ENCODE measurements at places on chromosomes 5 and 9.

GRCh38 chr5:103014983-103015382 lies 105.0 kb downstream of the GIN1 start:
- DNase-seq = no peak

DNA sequence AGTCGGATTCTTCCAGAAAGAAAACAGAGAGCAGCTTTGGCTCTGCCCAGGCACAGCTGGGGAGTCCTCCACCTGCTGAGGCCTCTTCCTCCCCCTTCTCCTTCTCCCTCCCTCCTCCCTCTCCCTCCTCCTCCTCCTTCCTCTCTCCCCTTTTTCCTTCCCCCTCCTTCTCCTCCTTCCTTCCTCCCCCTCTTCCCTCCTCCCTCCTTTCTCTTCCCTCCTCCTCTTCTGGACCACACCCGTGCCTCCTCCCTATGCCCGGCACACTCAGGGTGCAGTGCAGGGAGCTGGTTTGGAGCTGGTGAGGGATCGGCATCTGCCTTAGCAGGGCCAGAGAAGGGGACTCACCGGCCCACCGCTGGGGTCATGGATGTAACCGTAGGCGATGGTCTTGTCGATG lies 30.2 kb downstream of the DBH start:
- no peak for DNase-seq

- DNase-seq = peak; percentile 97
These were observed 380.1 kb downstream of the CTNND2 start for GRCh38 chr5:11524188-11524587.

DNA sequence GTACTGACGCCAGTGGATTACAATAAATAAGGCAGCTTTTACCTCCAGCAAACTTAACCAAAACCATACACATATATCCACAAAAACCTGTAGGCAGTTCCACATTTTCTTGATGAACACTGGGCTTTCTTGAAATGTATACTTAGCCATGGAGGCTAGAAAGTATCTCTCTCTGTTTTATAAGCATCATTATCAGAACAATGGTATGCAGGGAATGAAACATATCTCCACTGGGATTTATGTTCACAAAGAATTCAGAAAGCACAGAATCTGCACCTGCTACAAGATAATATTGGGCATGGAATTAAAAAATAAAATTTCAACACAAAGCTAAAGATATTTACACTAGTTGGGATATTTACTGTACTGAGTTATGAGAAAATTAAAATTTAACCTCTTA lies 126.1 kb upstream of the RASA1 start:
- DNase-seq = no peak

- no peak for DNase-seq
These were observed 182.2 kb downstream of the MAPKAP1 start for GRCh38 chr9:125524583-125525355.

DNA sequence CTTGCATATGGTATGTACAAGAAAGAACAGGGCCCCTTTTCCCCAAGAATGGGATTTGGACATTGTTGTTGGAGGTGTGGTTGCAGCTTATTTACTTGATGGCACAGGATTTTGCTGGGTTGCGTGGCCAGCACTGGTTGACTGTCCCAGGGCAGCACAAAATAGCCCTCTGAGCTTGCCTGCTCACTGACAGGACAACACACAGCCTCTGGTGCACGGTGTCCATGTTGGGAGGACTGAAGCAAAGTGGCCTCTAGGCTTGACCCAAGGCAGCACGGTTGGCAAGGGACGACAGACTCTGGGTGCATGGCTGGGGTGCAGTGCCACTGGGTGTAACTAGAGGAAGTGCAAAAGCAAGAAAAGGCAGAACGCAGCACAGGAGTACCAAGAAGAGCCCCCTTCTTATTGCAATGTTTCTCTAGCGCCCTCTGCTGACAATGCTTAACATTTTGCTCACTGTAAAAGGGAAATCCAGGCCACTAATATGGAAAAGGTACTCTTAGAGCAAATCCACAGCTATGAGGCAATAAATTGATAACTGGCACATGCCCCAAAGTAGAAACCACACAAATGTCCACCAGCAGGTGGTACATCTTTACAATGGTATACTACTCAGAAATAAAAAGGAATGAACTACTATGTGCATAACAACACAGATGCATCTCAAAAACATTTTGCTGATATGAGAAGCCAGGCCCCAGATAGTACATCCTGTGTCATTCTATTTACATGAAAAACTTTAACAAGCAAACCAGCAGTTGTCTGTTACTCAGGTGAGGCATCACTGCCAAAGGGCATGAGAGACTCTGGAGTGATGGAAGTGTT lies 47.4 kb upstream of the BARX1 start:
- peak; percentile 51 for DNase-seq

- DNase-seq = no peak
These were observed 105.0 kb downstream of the GALNT10 start for GRCh38 chr5:154295551-154295950.

- DNase-seq = no peak
These were observed 108.8 kb upstream of the MVB12B start for GRCh38 chr9:126217797-126218196.

- DNase-seq = no peak
These were observed 17.1 kb downstream of the RGS3 start for GRCh38 chr9:113480612-113481011.

GRCh38 chr5:43418561-43418960 lies 6.4 kb upstream of the CCL28 start:
- DNase-seq = no peak

DNA sequence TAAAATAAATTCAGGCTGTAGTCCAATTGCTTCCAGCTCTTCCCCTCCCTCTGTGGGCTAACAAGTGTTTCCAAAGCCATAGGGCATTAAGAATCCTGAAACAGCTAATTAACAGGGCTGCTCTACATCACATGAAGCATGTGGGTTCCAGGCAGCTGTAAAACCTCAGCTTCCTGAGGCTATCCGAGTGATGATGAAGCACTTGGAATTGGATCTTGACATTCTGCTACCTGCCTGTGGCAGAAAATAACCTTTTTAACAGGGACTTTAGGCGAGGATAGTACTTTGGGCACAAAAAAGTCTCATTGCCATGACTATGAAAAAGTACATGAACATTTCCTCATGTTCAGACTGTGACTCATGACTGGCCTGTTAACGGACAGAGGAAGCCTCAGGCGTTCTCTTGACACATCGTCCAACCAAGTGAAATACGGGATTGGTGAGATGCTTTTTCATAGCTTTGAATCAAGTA lies 107.2 kb downstream of the PDE4D start:
- no peak for DNase-seq

DNA sequence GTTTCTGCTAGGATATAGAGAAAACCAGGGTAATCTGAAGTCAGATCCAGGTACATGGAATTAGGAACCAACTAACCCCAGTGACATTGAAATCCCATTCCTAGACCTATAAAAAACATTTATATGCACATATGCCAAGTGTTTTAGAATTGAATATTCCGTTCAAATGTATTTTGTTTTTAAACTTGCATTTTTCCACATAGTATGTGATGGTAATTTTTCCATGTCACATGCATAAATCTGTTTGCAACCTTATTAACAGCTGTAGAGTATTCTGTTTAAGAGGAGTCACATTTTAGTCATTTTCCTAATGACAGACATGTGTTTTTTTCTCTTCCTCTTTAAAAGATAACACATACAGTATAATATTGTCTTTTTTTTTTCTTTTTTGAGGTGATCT lies 50.2 kb downstream of the FOCAD start:
- DNase-seq = no peak

DNA sequence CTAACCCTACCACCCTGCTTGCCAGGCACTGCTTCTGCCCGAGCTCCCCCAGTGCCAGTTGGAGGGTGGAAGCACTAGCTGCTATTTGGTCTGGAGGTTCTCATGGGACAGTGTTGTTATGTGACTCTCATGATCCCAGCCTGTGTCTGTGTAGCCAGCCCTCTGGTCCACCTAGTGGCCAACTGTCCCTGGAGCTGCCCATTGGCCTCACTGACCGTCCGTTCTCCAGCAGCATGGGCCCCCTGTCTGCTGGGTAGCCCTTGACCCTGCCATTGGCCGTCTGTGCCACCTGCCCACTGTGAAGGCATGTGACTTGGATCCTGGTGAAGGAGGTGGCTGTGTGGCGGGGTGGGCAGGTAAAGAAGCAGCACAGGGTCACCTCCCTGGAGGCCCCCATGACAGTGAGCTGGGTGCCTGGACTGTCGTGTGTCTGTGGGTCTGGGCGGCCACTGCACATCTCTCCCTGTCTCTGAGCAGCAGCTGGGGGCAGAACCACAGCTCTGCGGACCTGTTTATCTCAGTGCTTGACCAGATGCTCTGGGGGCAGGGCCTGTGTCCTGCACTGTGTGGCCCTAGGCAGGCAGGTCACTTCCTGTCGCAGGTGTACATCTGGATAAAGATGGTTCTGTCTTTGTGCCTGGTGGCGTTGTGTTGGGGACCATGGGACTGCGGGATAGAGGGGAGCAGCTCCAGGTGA lies 11.4 kb downstream of the PHF2 start:
- no peak for DNase-seq

DNA sequence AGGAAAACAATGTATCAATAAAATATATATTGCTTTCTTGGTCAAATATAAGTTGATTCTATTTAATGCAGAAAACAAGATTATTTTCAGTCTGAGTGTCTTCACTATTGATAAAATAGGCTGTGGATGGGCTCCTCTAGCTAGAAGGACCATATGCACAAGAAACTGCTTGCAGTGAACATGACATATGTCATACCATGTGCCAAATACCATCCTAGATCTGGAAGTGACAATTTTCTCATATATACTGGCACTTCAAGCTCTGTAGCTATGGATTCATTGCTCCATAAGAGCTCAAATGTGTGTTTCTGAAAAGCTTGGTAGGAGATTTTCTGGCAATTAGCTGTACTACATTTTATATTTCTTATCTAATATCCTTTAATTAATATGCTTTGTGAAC lies 95.6 kb upstream of the CDH6 start:
- no peak for DNase-seq

GRCh38 chr5:146368137-146368536 lies 29.5 kb downstream of the POU4F3 start:
- DNase-seq = no peak

Data from pons (tissue), 1 donor.